ENCODE measurements at places on chromosomes 1 and 21.

DNA sequence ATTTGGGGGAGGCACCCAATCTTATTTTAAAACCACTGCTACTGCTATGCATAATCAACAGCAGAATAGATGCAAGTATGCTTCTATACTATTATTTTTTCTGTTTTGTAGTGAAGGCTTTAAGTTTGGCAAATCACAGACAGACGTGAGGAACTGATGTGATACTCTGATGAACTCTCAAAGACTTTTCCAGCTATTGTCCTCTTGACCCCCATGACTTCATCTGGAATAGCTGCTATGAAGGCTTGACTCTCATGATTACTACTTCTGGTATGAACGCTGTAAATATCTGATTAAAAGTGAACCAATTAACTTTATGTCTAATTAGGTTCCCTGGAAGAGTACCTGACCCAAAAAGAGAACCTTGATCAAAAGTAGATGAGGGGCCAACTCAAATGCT lies 49.1 kb downstream of the EYA3 start:
- no peak for DNase-seq

- DNase-seq = no peak
These were observed at the start of gene RNF207 for GRCh38 chr1:6205849-6206519. Gene RNF207 (plus strand): TSS chr1:6206119. CDS start chr1:6206536, 417 bp downstream.

DNA sequence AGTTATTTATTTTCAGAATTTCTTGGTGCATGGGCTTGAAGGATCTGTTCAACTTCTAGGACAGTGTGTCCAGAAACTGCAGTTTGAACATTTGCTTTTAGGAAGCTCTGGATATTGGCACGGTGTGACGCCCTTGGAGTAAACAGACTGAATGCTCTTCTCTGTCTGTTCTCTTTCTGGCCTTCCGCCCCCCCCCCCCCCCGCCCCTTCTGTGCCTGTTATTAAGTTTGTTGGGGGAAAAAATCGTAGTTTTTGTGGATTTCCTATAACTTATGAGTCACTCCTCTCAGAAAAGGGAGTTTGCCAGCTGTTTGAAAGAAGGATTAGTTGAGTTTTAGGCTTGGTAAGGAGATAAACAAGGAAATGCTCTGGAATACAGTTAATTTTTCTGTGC lies 1.2 kb downstream of the KCTD3 start:
- DNase-seq = peak; percentile 30

GRCh38 chr21:31509194-31510017 lies 150.1 kb upstream of the SOD1 start:
- DNase-seq = no peak

GRCh38 chr1:109443476-109443875 lies 17.2 kb upstream of the PSMA5 start:
- no peak for DNase-seq

- no peak for DNase-seq
These were observed 8.4 kb downstream of the LRP8 start for GRCh38 chr1:53319296-53320101.

- no peak for DNase-seq
These were observed 422.1 kb downstream of the LRRIQ3 start for GRCh38 chr1:73775896-73776295.

GRCh38 chr21:27831177-27831576 lies 864.3 kb upstream of the ADAMTS5 start:
- no peak for DNase-seq

GRCh38 chr1:109309347-109309746 lies 2.5 kb upstream of the MYBPHL start:
- no peak for DNase-seq

DNA sequence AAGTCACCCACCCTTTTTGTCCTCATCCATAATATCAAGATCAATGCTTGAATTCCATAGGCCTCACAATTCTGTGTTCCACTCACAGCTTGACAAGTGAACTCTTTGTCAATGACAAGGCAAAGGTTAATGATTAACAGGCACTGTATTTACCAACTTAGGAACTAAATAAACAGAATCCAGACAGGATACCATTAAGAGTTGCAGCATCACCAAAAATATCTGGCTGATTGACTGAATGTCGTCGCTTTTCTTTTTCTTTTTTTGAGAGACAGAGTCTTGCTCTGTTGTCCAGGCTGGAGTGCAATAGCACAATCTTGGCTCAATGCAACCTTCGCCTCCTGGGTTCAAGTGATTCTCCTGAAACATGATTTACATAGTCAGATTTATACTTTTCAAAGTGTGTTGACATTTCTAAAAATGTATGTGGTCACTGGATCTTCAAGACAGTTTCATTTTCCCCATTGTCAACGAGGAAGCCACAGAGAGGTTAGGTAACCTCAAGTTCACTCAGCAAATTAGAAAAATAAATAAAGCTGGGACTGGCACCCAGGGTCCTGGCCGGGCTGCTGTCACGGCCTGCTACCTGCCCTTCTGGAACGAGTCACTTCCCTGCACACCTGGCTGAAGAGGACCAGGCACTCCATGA lies 81.0 kb downstream of the PDE9A start:
- no peak for DNase-seq

DNA sequence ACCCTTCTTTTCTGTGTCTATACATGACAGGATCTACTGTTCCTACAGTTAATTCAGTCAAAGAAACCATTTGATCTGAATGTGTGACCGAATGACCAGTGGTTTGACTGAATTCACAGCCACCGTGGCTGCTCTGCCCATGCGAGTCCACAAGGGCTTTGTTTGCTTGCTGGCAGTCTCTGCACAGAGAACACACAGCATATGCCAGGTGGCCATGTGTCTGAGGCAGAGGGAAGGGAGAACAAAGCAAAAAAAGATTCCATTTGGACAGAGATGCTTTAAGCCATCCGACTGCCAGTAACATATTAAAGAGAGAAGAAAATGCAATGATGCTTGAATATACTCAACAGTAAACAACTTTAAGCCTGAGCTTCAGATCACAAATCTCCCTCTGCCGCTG lies 737.8 kb upstream of the CXADR start:
- peak; percentile 19 for DNase-seq

DNA sequence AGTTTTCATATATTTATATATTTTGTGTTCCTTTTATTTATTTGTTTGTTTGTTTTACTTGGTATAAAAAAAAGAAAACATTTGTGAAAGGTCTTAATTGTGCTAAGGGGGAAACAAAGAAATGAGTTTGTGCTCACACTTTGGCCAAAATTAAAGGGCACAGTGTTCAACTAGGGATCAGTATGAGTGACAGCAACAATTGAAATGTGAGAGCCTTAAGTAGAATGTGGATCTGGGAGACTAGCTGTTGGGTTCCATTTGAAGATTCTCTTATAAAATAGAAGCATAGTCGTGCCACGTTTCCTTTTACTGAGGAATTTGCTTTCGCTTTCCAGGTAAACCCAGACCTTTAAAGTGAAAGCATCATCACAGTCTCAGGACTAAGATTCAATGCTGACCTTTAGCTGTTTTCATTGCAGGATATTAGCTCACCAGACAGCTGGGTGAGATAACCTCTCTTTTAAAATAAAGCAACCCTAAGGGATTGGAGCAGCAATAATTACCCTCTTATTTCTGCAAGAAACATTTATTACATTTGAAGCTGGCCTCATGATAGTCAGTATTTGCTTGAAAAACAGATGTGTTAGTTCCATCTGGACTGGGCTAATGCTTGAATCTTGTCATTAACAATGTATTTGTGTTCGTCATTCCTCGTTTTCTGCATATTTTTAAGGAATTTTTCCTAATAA lies 37.1 kb upstream of the CD55 start:
- no peak for DNase-seq

DNA sequence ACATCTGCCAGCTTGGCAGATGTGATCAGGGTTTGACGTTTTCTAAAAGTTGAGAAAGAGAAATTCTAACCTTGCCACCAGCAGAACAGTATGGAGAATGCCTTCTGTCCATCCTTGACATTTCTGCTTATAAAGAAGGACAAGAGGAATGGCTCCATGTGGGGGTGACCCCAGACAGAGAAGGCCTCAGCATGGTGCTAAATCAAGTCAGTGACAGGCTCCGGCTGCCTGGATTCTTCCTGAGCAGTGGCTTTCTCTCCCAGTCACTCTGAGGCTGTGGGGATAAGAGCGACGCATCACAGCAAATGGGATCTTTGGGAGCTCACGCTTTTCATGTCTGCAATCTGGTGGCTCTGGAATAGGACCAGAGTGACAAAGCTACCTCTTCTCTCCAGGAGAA lies 640.2 kb upstream of the CAMK1G start:
- no peak for DNase-seq

GRCh38 chr21:39980241-39980820 lies 113.1 kb downstream of the PCP4 start:
- no peak for DNase-seq

GRCh38 chr1:228037401-228038386 lies 30.9 kb downstream of the WNT3A start:
- DNase-seq = no peak

DNA sequence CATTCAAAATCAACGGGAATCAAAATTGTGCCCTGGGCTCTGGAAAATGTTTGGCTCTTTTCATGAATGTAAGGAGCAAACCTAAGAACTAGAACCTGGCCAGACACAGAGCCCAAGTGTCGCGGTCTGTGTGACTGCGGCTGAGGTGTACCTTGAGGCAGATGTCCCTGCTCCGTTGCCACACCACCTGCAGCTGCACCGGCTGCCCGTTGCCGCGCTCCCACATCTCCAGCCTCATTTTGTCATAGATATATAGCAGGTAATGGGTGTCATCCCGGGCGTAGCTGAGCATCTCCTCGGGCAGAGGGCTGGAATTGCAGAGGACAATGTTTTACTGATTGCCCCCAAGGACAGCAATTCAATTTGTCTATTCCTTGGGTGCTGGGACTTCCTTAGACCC lies 18.7 kb downstream of the EXOSC10 start:
- no peak for DNase-seq
